Progenitor cell of endocrine pancreas (in vitro differentiated cells): ENCODE measurements at places on chromosomes 4 and X. TPM values are rescaled to one million over a fixed set of nuclear protein-coding genes. Genes with fewer than 3 reads are reported as not detected.

Gene ERVMER34-1
- 2.2 and 3.2 TPM in 2 replicates for total RNA-seq

- no peak for DNase-seq
Measured at GRCh38 chr4:173046818-173047217, 121.8 kb upstream of the GALNT7 start.

DNA sequence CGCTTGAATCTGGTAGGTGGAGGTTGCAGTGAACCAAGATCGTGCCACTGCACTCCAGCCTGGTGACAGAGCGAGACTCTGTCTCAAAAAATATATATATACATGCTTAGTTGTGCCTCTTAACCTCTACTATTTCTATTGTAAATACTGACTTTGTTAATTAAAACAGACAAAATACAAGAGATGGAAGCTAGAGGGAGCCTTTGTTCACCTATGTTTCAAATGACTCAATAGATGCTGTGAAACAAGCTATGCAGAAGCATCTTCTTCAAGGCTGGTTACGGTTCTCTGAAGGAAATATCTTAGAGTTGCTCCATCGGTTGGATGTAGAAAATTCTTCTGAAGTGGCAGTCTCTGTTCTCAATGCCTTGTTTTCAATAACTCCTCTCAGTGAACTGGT lies 6.2 kb downstream of the NCAPG start:
- DNase-seq, result no peak

DNA sequence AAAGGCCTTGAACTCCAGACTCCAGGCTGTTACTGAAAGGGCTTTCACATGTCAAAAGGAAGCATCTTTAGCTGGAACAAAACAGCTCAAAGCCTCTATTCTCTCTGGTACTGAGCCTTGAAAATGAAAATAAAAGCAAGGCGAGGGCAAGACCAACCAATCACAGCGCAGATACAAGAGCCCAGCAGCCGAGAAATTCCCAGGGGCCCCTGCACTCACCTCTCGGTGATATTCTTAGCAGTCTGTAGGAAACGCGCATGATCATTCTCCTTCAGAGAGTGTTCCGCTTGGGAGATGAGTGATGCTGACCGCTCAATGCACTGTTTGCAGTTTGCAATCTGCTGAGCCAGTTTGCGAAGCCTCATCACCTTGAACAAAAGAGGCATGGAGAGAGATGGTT lies 138.1 kb downstream of the MID1 start:
- DNase-seq, result no peak

Gene CXorf49
- not detected in 2 replicates for total RNA-seq

- no peak for DNase-seq
Measured at GRCh38 chrX:102338162-102338561, 91.2 kb downstream of the NXF2 start.

DNA sequence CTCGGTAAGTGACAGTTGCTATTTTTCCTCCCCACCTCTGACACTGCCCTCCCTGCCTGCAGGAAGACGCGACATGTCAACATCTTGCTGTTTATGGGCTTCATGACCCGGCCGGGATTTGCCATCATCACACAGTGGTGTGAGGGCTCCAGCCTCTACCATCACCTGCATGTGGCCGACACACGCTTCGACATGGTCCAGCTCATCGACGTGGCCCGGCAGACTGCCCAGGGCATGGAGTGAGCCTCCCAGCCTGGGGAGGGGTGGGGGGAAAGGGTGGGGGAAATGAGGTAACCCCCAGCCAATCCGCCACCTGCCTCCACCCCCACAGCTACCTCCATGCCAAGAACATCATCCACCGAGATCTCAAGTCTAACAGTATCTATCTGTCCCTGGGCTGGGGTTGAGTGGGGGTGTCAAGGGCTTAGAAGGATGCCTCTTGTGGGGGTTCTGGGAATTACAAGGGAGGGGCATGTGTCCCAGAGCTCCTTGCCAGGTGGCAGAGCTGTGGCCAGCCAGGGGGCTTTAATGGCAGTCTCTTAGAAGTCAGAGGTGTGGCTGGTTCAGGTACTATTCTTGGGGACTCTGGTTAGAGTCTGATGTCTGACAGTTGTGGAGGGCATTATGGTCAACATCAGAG lies 7.8 kb downstream of the ARAF start:
- no peak for DNase-seq

DNA sequence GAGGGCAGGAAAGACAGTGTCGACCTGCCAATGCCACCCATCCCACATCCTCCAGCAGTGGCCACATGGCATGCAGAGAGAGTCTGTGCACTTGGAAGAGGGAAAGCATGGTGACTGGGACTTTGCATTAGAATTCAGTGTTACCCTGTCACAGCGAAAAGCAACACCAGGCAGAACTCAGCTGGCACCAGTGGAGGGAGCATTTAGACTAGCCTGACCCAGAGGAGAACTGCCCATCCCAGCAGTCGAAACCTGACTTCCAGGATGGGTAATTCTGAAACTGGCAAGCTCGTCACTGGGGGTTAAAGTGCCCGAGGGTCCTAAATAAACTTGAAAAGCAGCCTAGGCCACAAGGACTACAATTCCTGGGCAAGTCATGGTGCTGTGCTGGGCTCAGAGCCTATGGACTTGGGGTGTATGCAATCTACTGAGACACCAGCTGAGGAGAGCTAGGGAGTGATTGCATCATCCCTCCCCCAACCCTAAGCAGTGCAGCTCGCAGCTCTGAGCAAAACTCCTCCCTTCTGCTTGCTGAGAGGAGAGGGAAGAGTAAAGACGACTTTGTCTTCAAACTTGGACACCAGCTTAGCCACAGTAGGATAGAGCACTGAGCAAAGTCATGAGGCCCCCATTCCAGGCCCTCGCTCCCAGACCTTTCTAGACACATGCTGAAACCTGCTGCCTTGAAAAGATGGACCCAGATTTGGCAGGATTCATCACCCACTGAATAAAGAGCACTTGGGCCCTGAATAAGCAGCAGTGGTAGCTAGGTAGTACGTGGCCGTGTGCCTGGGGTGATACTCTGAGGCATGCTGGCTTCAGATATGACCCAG lies 68.8 kb downstream of the DDX60L start:
- DNase-seq, result no peak

Gene EXOC1L
- not detected in 2 replicates for total RNA-seq

Gene CLDN22
- total RNA-seq, result not detected in 2 replicates

- no peak for DNase-seq
Measured at GRCh38 chr4:34851411-34851810, 1392.9 kb downstream of the ARAP2 start.

- DNase-seq, result no peak
Measured at GRCh38 chrX:23786268-23786815, 3.4 kb downstream of the SAT1 start.
